CD8-positive, alpha-beta T cell (primary cell): ENCODE measurements at places on chromosomes 3 and 15. TPM values are rescaled to one million over a fixed set of nuclear protein-coding genes. Genes with fewer than 3 reads are reported as not detected.

The MGLL gene
- 0.33 TPM for total RNA-seq

The MIX23 gene
- 17.2 TPM for total RNA-seq

The SLC6A1 gene
- not detected for total RNA-seq

The PRICKLE2 gene
- not detected for total RNA-seq

The ISLR2 gene
- total RNA-seq: not detected

The FES gene
- total RNA-seq: 6.8 TPM

The CDC25A gene
- not detected for total RNA-seq

The TM4SF4 gene
- total RNA-seq: not detected

The ZCWPW2 gene
- not detected for total RNA-seq

The AHSG gene
- not detected for total RNA-seq

DNA sequence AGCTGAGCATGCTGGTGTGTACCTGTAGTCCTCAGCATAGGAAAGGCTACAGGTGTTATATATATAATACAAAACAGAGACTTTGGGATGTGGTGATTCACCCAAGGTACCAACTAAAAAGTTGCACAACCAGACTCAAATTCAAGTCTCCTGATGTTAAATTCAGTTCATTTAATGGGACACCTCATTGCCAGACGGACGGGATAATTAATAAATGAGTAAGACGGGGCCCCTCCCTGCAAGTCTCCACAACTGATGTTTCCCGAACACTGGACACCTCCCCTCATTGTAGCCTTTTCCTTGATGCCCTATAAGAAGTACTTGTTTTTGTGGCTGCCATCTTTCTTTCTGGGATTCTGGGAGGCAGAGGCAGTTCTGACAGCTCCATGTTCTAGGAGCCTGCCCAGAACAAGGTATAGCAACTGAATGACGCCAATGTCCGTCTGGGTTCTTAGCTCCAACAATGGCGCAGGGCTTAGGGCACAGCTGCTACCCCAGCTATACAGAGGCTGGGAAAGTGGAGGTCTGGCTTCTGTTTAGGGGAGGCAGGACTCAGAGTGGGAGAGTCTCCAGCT is 50.7 kb downstream of the CDC25A start:
- DNase-seq: no peak

GRCh38 chr15:76517910-76518309 is 181.3 kb downstream of the ISL2 start:
- DNase-seq: no peak

- no peak for DNase-seq
Measured at GRCh38 chr15:48281674-48282073, 49.6 kb upstream of the DUT start.

- DNase-seq: peak; percentile 52
Measured at GRCh38 chr3:113533534-113533892, 1.2 kb downstream of the SIDT1 start.

GRCh38 chr3:68878322-68878721 is 54.0 kb downstream of the TAFA4 start:
- DNase-seq: peak; percentile 6

DNA sequence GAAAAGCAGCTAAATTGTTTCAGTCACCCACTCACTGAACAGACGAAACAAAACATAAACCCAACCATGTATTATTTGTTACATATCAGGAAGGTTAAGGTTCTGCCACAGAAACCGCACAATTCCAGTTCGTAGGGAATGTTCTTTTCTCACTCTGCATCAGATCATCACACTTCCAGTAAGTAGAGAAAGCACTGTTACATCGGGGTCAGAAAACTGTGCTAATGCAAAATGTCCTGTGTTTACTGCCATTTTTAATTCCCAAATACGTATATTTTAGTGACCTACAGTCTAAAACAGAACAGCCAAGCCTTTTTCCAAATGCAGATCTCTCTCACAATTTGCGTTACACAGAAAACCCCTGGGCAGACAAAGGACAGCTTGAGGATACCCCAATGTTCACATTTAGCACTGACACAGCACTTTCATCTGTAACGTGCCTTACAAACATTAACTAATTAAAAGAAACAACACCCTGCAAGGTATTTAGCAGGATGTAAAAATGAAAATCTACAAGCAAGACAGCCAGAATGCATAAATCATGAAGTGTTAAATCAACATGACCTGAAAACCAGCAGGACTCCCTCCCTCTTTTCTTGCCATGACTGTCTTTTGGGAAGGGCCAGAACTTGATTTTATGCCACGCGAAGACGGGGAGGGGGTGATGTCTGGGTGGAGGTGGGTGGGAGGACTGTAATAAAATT is 34.8 kb upstream of the SKIL start:
- no peak for DNase-seq

DNA sequence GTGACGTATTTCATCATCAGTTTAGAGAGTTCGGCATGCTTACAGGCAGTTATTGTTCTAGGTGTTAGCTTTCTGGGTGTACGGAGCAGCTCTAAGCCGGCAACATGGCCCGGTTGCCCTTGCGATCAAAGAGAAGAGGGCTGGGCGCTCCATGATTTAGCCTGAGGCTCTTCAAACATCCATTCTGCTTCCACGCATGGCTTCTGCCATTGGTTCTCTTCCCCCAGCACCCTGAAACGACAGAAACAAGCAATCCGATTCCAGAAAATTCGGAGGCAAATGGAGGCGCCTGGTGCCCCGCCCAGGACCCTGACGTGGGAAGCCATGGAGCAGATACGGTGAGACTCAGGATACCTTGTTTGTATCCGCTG is 574 bp downstream of the NGRN start:
- DNase-seq: no peak

DNA sequence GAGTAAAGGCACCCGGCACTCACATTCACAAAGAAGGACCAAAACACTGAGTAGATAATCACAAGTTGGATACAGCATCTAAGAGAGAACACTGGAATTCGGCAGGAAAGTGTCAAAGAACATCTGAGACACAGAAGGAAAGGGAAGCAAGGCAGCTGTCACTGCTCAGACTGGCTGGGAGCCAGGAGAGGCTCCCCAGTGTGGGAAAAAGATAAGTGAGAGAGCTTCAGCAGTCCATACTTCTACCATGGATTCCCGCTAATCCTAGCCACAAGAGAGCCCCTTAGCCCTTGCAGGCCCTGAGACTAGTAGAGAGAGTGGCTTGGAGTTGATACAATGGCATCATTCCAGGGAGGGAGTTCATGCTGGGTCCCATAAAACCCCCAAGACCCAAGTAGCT is 36.7 kb upstream of the CP start:
- no peak for DNase-seq

DNA sequence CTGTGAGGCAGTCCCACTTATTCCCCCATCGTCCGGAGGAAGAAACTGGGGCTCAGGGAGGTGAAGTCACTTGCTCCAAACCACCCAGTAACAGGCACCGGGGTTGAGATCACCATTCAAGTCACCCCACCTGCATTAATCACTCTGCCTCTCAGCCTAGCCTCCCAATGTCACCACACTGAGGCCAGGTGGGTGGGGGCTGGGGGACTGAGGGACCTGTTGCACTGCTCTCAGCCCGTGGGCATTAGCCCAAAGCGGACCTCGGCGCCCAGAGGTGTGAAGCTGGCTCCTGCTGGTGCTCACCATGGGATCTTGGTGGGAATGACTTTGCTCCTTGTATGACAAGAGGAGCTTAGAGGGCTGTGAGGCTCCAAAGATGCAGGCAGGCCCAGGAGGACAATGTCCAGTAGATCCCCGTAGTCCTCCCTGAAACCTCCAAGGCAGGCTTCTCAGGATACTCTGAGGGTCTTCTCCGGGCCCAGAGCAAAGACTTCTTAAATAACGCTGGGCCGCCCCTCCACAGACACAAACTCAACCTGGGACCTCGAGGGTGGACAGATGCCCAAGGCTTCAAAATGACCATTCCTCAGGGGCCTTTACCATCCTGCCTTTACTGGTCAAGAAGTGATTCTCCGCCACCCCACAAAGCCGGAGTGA is 1.7 kb downstream of the NT5DC2 start:
- no peak for DNase-seq

- DNase-seq: no peak
Measured at GRCh38 chr3:18111796-18112232, 313.3 kb downstream of the SATB1 start.

DNA sequence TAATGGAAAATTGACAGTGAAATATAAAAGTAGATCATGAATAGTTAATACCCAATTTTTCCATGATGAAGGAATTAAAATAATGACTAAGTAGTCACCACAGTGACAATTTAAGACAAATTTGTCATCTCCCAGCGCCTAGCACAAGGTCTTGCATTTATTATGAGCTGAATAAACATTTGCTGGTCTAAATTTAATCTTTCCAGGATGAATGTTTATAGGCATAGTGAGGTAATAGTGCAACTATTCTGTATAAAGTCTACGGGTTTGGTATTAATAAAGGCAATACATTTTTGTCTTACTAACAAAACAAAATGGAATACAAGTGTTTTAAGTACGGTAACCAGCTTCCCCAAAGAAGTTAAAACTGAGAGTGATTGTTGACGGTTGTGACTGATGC is 209.3 kb downstream of the CD47 start:
- no peak for DNase-seq

- DNase-seq: no peak
Measured at GRCh38 chr3:127525373-127525772, 65.2 kb downstream of the TPRA1 start.

DNA sequence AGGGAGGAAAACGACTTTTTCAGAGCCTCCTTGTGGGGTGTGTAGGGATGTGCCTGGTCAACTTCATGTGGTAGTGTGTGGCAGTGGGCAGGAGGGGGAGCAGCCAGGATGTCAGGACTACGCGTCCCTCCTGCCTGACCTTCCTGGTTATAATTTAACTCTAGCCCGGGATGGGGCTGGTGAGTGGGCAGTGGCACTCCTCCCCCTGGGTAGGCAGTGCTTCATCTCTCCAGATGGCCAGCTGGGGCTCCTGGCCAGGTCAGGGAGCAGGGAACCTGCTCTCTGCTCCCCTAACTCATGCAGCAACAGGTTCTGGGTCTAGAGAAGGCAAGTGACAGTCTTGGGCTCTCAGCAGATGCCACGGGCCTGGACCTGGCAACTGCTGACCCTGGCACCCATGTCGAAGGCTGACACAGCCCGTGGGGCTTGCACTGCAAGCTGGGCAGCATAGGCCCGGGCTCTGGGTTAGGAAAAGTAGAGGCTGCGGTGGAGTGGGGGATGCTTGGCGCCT is 2.6 kb downstream of the ITIH4 start:
- DNase-seq: no peak

- no peak for DNase-seq
Measured at GRCh38 chr3:148681080-148681479, 16.6 kb upstream of the AGTR1 start.

- DNase-seq: no peak
Measured at GRCh38 chr3:126671521-126671920, 16.6 kb upstream of the TXNRD3 start.

- no peak for DNase-seq
Measured at GRCh38 chr3:129756871-129757270, 136.6 kb downstream of the TMCC1 start.

DNA sequence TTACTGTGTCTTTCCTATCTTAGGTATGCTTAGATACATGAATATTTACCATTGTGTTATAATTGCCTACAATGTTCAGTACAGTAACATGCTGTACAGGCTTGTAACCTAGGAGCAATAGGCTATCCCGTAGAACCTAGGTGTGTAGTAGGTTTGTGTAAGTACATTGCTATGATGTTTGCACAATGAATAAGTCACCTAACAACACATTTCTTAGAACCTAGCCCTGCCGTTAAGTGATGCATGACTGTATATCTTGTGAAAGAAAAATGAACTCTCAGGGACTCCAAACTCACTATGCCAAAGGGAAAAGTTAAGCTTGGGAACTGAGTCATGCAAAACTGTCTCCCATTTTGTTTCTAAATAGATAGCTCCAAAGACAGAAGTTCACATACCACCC is 91.5 kb upstream of the ACP3 start:
- no peak for DNase-seq

GRCh38 chr15:42060797-42061196 is 33.6 kb downstream of the PLA2G4D start:
- no peak for DNase-seq

GRCh38 chr3:189353988-189354889 is 182.5 kb downstream of the TPRG1 start:
- no peak for DNase-seq

- no peak for DNase-seq
Measured at GRCh38 chr3:191253089-191253799, 54.2 kb downstream of the OSTN start.

DNA sequence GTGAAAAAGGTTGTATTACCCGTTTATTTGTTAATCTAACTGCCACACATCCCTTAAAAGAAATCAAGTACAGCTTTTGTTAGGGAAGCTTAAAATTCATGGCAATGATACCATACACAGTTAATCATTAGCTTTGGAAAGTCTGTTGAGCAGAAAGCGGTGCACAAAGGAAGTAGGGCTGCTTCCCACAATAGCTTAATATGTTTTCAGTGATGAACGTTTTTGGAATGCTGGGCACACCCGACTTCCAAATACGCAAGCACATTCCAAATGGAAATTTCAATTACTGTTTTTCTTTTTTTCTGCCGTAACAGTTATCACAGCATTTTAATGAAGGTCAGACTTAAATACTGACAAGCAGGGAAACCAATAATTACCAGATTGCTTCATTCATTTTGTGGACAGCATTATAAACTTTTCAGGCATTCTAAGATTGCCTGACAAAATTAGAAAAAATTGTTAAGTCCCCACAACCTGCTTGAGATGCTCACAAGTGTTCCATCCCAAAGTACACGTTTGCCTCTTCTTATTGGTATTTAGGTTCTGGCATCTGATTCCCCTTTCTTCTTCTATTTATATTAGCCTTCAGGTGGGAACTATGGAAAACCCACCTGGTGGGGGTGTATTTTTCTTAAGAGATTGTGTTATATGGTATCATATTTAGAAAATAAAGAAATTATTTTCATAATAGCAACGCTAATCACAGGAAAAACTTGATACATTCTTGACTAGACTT is 1.1 kb upstream of the ECT2 start:
- DNase-seq: no peak

DNA sequence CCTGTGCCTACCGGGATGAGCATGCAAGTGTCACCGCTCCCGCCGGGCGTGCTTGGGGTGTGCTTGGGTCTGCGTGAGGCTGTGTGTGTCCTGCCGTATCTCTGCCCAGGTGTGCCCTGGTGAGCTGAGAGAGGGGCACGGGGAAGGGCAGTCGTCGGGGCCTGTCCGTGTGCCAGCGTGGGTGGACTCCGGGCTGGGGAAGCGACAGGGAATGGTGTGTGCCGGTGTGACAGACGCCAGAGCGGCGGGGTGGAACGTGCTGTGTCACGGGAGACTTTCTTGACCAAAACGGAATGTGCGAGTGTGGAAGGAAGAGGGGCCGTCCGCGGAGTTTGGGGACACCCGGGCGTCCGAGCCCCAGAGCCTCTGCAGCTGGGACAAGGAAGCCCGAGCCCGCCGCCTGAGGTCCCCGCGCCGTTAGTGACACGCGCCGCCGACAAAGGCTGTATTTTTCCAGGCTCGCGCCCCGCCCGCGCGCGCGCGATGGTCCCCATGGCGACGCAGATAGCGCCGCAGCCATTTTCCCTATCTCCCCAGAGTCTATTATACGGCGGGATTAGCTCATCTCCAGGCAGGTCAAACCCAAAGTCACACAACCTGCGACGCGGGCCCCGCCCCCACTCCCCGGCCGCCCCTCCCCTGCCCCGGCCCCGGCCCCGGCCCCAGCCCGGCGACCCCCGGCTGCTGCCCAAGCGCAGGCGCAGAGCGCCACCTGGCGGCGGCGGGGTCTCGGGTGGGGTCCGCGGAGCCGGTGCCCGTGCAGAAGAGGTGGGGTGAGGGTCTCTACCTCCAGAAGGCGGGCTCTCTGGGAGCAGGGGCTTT is 4.5 kb upstream of the GATA2 start:
- DNase-seq: peak; percentile 75
